GM12864 (cell line): ENCODE measurements at places on chromosomes 2 and 18.

DNA sequence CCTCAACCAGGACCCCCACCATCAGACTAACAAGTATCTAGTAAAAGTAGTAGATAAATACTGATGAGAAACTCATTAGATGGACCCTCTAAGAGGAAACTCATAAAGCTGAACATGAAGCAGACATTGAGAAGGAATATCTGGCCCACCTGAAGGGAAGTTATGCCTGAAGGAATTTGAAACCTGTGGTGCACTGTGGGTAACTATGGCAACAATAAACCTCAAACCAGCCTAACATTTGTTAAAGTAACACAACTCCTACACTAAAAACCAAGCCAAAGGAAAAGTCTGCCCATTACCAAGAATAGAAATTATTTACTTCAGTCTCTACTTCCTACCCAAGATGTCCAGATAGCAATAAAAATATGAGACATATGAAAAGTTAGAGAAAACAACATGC lies 43.4 kb downstream of the KIAA1328 start:
- no peak for DNase-seq

DNA sequence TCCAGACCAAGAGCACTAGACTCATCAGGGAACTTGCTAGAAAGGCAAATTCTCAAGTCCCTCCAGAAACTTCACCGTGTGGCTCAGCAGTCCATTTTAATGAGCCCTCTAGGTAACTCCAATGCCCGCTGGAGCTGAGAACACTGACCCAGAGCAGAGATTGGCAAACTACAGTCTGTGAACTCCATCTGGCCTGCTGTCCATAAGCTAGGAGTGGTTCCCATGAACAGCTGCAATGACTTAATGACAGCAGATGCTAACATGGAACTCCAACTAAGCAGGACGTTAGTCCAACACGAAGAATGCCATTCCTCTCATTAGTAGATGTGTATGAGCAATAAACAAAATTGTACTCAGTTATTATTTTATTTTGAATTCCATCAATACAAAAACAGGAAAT lies 371.9 kb downstream of the STK39 start:
- DNase-seq, result no peak

DNA sequence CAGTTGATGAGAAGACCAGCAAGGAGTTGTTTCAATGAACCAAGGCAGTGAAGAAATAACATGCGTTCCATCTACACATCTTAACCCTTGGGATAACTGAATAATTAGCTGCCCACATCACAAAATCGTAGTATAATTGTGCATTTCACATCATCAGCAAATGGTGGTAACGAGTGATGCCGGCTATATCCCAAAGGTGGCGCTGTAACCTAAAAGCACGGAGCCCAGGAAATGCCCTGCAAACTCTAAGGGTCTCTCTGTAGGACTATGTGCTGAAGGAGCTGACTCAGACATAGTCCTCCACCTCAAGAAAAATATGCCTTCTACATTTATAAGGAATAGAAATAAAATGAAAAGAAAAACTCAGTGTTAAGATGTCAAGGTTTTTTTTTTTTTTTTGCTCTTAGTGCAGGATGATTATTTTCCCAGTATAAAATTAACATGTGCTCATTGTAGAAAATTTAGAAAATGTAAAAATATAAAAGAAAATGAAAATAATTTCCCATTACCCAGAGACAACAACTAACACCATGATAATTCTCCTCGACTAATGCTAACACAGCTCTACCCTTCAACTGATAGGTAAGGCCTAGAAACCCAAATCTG lies 23.1 kb upstream of the DSG3 start:
- DNase-seq, result no peak

- DNase-seq, result no peak
Observed at GRCh38 chr2:71583876-71584275, 130.5 kb downstream of the DYSF start.

DNA sequence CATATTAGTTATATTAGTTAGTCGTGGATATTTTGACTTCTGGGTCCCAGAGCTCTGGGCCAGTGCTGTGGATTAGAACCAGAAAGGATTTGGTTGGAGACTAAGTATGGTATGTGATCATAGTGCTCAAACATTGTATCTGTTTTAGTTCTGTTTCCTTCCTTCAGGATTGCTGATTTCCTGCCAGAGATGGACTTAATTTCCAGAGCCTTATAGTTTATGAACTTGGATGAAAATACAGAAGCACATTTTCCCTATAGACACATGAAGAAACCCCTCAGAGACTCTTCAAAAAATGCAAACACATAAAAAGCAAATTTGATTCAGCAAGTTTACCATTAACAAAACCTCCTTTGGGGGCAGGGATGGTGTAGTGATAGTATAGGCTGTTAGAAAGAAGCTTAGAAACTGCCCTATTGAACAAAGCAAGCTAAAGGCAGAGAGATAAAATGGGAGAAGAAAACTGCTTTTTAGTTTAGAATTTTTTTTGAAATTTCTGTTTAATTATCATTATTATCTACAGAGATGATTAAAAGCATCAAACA lies 88.7 kb upstream of the EFEMP1 start:
- no peak for DNase-seq

DNA sequence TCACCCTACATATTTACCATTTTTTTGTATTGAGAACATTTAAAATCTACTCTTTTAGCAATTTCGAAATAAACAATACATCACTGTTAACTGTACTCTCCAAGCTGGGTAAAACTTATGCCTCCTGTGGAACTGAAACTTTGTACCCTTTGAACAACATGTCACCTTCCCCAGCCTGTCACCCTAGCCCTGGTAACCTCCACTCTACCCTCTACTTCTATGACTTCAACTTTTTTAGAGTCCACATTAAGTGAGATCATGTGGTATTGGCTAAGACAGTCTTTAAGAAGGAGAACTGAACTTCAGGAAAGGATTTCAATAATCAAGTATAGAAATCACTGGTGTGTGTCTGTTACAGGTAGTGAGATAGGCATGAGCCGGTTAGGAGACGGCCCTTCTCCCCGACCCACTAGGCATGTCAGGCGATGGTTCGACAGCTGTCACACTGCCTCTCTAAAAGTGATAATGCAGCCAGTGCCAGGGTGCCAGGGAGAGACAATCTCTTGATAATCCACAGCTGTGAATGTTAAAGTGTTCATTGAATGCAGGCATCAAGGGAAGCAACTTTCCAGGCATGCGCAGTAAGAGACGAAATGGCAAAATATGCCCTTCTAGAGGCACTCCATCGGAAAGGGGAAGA lies 74.6 kb upstream of the RNF152 start:
- DNase-seq, result no peak

GRCh38 chr2:129816813-129817574 lies 162.5 kb upstream of the RAB6C start:
- no peak for DNase-seq

- no peak for DNase-seq
Observed at GRCh38 chr18:11828786-11829432, 22.3 kb upstream of the CHMP1B start.

- DNase-seq, result no peak
Observed at GRCh38 chr2:73291093-73291460, 2.3 kb downstream of the EGR4 start.

DNA sequence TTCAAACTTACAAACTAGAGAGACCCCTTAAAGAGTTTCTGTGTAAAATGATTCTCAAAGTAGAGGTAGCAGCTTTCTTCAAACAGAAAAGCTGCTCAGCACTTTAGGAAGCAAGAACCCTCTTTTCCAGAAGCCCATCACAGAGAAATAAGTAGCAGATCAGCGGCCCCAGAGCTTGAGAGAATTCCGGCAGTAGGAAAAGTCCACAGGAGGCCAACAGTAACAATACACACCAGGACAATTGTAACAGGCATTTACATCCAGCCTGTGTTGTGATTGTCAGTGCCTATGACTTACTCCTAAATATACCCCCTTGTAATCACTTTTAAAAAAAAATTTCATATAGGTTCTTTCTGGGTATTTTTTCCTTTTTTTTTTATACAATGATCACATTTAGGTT lies 161.4 kb upstream of the ACVR2A start:
- DNase-seq, result no peak

DNA sequence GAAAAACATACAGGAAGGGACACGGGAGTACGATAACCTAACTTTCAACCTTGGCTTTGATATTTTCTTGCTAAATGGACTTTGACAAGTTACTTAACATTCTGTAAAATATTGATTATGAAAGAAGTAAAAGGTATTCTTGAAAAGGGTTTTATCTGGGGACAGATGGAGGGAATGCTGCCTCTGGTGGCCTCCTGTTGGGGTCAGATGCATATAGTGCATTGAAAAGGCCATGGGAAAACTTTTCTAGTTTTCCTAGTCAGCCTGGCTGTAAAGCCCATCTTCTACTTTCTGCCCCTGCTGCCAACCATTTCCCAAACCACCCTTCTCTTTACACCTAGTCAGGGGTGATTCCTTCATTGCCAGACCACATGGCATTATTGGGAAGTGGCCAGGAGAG lies 22.2 kb upstream of the MSTN start:
- no peak for DNase-seq

DNA sequence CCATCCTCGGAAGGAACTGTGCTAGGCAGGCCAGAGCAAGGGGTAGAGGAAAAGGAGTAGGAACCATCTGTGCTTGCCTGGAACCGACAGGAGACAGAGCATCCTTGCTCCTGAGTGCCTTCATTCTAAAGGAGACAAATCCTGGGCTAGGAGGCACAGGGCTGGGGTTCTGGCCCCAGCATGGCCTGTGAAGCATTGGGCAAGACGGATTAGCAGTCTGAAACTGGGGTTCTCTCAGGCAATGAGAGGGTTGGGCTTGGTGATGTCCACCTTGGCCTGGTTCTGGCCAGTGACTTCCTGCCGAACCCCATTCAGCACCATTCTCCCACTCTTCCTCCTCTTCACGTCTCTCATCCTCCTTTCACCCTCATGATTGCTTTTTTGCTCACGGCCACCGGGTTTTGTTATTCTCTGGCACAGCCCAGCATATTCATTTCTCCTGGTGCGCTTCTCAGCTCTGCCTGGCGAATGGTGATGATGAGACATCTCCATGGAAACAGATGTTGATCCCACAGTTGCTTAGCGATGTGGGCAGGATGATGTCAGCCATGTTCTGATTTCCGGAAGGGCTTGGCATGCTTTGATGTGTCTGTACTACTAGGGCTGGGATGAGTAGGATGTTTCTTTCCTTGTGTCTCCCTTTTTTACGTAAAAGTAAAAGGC lies 127.7 kb downstream of the CAPN13 start:
- DNase-seq, result no peak

- no peak for DNase-seq
Observed at GRCh38 chr18:22731398-22731797, 201.7 kb upstream of the RBBP8 start.

DNA sequence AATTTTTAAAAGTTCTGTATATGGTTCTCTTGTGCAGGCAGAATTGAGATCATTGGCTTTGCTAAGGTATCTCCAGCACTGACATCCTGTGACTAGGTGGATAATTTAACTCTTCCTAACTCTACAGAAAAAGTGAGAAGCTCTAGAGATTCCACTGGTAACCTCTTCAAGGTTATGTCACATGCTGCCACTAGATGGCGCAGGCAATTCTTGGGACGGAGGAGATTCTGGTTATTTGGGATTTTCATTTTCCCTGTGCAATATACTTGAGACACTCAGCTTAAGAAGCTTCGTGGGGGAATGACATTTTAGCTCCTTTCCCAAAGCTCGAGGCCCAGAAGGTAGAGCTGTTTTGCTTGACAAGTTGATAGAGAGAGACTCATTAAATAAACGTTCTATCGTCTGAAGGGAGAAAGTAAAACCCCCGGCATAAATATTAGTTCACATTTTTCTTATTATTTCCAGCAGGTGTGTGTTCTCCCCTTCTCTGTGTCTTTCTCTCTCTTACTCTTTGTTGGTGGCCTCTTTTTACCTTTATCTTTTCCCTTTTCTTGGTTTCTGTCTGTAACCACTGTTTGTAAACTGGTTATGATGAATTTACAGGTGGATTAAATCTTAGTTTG lies 26.6 kb upstream of the LANCL1 start:
- DNase-seq, result no peak

DNA sequence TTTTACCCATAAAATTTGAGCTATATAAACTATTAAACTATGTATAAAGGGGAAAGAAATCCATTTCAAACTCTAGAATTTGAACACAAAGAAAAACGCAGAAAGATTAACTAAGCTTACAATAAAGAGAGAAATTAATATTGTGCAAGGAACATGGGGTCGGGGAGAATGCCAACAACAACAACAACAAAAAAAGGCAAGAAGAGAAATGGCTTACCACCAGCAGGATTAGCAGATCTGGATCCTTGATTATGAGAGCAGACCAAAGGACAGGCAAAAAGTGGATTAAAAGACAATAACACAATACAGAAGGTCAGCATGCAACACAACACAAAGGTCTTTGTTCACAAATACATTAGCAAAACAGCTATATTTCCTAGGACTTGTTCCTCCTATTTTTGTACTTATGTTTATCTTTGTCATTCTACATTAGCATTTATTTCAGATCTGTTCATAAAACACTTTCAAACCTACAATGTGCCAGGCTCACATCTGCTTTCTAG lies 103.4 kb upstream of the RNU4ATAC start:
- DNase-seq, result no peak

DNA sequence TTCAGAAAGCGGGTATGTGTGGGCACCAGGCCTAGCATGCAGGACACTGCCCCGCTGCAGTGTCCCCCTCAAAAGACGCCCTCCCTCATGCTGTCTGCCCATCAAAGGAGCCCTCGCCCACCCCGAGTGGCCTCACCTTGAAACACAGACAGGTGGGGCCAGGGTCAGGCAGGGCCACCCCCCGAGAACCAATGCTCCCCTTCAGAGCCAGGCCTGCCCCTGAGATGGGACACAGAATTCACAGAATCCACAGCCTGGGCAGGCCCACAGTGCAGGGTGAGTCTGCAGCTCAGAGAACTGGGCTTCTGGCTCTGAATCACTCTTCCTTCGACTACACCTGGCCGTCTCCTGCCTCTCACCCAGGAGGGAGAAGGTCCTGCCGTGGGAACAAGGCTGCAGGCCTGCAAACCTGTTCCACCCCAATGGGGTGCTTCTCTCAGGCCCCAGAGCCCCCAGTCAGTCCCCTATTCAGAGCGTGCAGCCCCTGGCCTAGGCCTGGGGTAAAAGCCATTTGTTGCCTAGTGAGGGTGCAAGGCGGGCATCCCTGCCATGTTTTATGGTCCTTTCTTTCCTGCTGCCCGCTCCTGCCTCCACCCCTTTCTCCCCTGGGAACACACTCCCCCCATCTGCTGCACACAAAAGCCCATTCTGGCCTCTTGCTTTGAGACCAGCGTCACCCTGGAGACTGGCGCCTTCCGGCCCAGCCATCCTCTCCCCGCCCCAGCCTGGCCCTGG lies 11.3 kb upstream of the ARHGEF4 start:
- no peak for DNase-seq
